ENCODE measurements at places on chromosomes 12 and 14.

DNA sequence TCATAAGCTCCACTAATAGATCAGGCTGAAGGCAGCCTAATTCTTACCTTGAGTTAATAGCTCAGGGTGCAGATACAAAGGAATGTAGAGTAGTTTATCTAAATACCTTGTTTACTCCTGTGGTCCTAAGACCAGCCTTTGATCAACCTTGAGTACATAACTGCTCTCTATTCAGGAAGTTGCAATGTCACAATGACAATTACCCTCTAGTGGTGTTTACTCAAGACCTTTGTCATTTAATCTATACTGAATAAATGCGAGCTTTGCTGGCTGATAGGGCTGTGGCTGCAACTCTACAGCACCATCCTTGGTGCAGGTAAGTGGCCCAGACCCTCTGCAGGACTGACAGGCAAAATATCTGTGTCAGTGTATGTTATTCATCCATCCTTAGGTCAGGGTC lies 282.7 kb downstream of the ATXN7L3B start:
- DNase-seq: no peak

- peak; percentile 34 for DNase-seq
These were observed 18.5 kb upstream of the KLRD1 start for GRCh38 chr12:10289005-10289754.

DNA sequence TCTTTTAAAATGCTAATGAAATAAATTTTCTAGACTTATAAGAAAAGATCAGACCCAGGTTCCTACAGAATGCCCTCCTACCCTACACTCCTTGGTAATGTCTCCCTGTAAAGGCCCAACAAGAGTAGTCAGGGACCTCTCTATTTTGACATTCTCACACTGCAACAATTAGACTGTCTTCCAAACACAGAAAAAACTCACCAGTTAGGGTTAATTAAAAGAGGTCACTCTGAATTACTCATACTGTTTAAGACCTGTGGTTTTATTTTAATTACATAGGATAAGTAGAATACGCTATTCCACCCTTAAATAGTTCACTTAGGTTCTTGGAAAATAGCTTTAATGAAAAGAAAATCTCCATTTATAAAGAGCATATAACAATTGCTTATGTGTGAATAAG lies 142.4 kb downstream of the ITPR2 start:
- no peak for DNase-seq

DNA sequence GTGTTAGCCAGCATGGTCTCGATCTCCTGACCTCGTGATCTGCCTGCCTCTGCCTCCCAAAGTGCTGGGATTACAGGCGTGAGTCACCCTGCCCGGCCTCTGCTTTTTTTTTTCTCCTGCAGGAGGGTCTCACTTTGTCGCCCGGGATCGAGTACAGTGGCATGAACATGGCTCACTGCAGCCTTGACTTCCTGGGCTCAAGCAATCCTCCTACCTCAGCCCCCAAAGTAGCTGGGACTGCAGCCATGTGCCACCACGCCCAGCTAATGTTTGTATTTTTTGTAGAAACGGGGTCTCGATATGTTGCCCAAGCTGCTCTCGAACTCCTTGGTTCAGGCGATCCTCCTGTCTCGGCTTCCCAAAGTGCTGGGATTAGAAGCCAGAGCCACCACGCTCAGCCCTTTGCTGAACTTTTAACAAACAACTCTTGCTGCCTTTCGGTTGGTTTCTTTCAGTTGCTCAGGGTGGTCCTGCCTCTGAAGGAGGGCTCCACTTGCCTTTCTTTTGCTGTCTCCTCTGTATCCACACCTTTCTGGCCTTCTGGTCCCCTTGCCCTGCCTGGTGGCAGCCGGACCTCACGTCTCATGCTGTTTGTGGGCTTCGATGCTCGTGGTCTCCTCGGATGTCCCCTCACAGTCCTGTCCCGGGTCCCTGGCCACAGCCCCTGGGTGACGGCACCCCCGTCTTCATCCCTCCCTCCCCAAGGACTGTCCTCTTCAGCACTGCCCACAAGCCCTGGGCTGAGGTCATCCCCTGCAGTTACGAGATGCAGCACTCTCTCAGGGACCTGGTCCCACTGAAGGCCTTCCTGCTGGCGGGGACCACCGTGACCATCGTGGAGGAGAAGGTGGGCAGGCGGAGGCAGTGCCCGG lies 3.8 kb upstream of the B3GNT4 start:
- DNase-seq: no peak

- DNase-seq: no peak
These were observed 31.4 kb downstream of the VWF start for GRCh38 chr12:6092784-6093722.

DNA sequence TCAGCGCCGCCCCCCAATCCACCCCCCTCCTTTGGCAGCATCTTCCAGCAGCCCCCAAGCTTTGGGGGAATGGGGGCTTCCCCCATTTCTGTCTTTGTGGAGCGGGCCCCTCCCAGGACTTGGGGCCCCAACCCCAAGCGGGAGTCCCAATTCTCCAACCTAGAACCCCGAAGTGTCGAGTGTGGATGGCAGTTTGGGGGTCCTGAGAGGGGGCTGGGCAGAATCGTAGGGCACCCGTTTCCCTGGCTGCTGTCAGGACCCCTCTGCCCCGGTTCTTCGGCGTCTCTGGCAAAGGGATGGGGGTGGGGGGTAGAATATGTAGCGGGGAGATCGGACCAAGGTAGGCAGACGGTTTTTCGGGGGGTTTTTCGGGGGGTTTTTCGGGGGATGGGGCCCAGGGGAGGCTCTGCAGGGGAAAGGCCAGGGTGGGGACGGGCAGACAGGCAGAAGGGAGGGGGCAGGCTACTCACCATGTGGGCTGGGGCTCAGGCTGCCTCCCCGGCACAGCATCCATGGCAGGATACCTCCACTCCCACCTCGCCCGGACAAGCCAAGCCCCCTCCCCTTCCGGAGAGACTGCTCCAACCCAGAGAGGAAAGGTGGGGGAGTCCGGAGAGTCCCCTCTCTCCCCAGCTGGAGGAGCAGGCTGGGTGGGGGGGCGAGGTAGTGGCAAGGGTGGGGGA lies 739 bp downstream of the JPH4 start:
- DNase-seq: peak; percentile 72

DNA sequence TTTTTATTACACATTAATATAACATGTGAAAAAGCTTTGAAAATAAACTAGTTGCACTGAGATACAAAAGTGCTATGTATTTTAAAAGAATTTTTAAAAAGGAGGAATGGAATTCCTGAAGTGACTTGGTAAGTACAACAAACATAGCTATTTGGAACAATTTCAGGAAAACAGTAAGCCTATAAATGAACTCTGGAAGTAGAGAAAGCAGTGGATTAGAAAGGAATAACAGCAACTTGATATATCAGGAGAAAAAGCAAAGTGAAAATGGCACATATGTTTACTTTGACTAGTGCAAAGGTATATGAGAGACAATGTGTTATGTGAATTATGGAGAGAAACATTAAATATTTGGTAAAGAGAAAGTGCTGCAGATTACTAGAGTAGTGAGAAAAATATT lies 811.7 kb downstream of the C12orf50 start:
- no peak for DNase-seq

GRCh38 chr12:91418221-91419090 lies 235.8 kb upstream of the DCN start:
- no peak for DNase-seq

DNA sequence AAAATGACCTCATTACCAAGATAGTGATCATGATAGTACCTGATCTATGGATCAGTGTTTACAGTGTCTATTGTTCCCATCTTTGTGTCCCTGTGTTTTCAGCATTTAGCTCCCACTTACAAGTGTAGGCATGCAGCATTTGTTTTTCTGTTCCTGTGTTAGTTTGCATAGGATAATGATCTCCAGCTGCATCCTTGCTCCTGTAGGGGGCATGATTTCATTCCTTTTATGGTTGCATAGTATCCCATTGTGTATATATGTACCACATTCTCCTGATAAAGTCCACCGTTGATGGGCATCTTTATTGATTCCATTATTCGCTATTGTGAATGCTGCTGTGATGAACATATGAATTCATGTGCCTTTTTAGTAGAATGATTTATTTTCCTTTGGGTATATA lies 215.4 kb upstream of the NAV3 start:
- DNase-seq: no peak

GRCh38 chr12:94073441-94074051 lies 74.8 kb upstream of the PLXNC1 start:
- DNase-seq: no peak

GRCh38 chr12:88144546-88145468 lies 2.7 kb downstream of the TMTC3 start:
- no peak for DNase-seq

DNA sequence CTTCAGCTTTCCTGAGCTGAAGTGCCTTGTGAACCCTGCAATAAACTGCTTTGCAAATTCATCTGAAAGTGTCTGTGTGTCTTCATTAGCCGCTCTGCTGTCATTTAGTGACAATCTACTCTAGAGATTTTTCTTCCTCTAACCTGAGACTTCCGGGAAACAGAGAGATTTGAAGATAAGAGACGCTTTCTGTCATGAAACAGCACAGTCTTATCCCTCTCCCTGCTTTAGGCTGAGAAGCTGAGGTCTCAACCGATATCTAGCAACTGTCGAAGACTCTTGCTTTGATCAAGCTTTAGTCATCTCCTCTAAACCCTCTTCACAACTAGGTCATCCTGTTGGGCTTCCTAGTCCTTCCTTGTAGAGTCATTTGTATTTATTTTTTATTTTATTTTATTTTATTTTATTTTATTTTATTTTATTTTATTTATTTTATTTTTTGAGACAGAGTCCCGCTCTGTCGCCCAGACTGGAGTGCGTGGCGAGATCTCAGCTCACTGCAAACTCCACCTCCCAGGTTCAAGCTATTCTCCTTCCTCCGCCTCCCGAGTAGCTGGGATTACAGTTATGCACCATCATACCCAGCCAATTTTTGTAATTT lies 1.2 kb downstream of the RNASE2 start:
- no peak for DNase-seq

- no peak for DNase-seq
These were observed 81.9 kb downstream of the FAR2 start for GRCh38 chr12:29230800-29231560.

Measured in GM13976 (cell line).